ENCODE measurements at places on chromosomes 6 and 20.

DNA sequence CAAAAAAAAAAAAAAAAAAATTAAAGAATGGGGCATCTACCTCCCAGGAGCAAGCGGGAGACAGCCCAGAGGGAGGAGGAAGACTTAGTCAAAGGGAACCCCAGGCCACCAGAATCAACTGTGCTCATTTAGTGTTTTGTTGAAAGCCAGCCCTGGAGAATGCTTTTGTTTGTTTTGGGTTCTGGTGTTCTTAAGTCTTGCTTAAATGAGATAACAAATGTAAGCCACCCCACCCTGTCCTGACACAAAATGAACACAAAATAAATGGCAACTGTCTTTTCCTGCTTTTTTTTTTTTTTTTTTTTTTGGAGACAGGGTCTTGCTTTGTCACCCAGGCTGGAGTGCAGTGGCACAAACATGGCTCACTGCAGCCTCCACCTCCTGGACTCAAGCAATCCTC is 165.0 kb upstream of the JARID2 start:
- no peak for DNase-seq

DNA sequence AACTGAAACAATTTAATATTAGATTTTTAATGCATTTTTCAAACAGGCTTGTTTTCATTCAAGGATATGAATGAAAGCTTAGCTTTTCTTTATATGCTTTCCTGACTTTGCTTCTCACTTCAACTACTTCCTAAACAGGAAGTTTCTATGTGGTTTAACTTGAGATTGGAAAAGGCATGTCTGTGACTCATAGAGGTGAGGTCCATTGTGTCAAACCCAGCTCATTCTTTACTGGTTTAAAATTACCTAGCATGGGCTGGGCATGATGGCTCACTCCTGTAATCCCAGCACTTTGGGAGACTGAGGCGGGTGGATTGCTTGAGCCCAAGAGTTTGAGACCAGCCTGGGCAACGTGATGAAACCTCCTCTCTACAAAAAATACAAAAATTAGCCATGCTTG is 34.4 kb downstream of the EFHC1 start:
- no peak for DNase-seq

GRCh38 chr6:81900616-81901015 is 148.1 kb upstream of the TENT5A start:
- no peak for DNase-seq

GRCh38 chr6:122647765-122648164 is 37.6 kb downstream of the PKIB start:
- DNase-seq, result no peak

DNA sequence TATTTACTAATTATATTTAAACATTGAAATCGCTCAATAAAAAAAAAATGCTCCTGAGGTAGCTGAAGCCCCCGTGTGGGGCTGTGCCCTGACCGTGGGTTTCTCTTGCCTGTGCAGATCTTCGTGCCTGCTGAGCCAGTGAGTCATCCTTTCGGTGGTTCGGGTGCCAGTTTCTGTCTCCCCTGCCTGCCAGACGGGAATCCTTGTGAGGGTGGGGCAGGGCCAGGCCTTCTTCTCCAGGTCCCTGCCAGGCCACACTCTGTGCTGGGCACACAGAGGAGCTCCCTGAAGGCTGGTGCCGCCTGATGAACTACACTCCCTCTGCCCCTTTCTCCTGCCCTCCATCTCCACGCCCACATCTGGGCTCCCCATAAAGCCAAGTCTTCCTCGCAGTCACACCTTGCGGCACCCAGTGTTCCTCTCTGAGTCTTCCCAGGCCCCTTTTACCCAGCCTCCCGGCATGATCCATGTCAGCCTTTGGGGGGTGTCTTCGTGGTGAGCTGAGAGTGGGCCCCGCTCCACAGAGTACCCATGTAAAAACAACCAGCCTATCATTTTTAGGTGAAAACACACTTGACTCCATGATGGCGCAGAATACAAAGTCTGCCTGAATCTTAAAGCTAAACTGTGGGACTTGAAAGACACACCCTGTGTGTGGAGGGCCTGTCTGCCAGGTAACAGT is 19.3 kb downstream of the FGD2 start:
- DNase-seq, result peak; percentile 14

DNA sequence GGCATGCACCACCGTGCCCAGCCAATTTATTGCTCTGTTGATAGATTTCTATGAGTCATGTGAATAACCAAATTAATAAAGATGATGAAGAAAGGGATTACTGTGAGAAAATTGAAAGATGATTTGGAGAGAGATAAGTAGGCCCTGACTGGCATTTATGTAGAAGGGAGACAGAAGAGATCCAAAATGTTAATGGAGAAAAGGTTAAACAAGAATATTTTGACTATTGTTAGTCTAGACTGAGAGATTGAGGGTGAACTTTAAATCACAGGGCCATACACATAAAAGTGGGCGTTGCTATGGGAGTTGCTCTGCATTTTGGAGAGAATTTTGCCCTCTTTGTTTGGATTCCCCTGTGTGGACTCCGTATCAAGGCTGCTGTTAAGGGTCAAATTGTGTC is 68.9 kb upstream of the SCAF8 start:
- no peak for DNase-seq

GRCh38 chr6:123953920-123954319 is 150.3 kb downstream of the NKAIN2 start:
- DNase-seq, result no peak

DNA sequence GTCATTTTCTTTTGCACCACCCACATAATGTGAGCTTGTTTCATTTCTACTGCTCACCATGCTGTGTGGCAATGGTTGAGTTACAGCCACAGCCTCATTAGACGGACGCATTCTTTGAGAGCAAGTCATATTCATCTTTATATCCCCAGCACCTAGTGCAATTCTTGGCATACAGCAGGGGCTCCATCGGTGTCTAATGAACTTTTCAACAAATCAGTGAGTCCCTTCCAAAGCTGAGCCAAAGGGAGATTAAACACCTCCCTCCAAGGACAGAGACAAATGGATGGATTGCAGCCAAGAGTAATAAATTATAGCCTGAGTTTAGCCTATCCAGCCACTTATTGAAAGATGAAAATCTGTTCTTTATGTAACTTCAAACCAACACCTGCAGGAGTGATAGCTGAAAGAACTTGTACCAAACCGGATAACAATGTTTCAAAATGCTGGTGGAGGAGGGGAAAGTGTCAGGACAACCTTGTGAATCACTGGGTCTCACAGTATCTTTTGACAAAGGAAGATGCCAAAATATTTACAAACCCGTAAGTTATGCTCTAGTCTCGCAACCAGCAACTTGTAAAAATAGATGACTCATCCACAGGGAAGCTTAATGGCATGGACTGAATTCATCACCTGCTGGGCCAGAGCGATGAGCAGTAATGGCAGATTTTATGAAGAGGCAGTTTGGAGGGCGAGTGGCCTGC is 139.0 kb downstream of the PXDC1 start:
- DNase-seq, result peak; percentile 77

GRCh38 chr6:73314577-73315492 is 39.2 kb downstream of the DPPA5 start:
- no peak for DNase-seq

GRCh38 chr20:60001108-60001507 is 42.9 kb downstream of the CDH26 start:
- DNase-seq, result no peak

DNA sequence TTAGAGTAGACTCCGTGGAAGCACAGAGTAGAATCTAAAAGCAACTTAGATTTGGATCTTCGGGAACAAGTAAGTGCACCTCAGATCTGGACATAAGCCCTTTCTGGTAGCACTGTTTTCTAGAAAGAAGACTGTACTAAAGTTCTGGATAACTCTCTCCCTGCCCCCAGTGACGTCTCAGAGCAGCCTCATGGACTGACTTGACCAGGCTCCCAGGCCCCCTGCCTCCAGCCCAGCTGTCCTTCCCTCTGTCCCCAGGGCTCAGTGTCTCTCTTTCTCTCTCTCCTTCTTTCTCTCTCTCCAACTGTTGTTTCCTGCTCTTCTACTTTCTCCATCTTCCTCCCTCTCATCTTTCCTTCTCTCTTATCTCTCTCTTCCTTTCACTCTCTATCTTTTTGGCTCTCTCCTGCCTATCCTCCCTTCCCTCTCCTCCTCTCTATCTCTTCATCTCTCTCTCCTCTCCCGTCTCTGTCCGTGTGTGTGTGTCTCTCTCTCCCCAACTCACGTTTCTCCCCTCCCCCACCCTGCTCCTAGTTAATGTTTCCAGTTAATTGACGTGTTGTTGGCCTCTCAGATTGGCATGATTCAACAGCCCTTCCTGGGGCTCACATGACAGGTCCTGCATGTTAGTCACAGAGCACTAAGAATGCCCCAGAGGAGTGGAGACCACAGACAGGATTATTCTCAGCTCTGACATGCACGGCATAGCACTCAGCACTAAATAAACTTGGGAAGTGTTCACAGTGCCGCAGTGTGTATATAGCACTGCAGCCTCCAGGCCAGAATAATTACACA is 180.4 kb upstream of the FOXQ1 start:
- DNase-seq, result peak; percentile 72
